ENCODE measurements at places on chromosomes 1 and 21.

DNA sequence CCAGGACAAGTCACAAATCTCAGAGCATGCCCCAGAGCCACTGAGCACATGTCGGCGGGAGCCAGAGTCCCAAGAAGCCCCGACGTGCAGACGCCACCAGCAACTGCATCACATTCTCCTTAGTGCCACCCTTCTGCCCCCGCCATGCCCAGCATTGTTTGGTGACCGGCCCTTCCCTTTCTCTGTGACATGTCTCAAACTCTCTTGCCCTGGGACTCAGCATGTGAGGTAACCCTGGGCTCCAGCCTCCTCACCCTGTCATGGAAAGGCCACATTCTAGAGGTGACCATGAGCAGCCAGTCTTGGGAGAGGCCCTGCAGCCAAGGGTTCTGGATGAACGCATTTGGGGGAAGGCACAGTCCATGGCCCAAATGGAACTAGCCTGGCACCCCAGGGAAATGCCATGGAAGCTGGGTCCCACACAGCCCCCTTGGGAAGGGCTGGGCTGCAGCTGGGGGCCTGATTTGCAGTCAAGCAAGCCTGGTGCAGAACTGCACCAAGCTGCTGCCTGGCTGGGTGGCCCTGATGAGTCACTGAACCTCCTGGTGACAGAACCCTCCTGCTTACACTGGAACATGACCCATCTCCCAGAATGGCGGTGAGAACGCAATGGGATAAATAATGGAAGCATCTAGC is 94.4 kb downstream of the ITPKB start:
- DNase-seq = no peak

- DNase-seq = no peak
These were observed 105.6 kb downstream of the LEPR start for GRCh38 chr1:65526049-65526556.

DNA sequence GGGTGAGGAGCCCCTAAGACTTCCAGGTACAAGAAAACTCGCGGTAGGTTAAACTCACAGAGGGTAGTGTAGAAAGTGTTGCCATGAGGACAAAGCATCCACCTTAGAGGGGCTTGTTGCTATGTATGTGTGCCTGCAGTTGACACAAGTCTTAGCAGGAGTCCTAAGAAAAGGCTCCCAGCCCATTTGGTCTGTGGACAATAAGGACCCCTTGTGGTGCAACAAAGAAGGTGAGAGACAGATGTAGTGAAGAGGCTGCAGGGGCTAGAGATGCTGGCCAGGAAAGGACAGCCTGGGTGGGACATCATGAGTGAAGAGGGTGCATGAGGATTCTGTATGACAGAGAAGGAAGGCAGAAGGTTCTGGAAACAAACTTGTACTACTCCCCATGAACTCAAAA is 36.3 kb upstream of the IL10 start:
- no peak for DNase-seq

DNA sequence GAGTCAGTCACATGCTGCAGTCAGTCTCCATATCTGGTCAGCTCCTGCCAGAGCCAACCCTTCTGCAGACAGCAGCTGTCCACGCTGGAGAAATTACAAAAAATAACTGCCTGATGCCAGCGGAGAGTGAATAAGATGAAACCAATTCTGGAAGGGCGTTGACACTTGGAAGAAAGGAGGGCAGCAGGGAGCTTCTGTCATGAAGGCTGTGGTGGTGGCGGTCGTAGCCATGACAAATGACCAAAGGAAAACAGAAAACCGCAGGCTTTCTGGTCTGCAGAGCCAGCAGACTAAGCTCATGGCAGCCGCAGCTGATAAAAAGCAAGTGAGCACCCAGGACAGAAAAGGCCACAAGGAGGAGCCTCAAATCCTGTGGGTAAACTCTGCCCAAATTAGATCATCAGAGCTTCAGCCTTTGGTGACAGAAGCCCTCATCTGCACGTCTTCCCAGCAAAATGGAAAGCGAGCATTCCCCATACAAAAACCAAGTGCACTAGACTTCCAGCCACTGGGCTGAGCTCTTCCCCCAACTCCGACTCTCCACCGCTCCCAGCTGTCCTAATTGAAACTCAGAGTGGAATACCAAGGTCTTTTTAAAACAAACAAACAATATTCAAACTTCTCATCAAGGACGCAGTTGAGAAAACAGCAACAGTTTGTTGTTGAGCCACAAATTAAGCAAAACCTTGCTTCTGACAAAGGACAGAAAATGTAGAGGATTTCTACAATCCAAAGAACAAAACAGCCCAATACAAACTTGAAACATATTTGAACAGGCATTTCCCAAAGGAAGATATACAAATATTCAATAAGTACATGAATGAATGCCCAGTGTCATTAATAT is 28.7 kb downstream of the RSPH1 start:
- DNase-seq = no peak

DNA sequence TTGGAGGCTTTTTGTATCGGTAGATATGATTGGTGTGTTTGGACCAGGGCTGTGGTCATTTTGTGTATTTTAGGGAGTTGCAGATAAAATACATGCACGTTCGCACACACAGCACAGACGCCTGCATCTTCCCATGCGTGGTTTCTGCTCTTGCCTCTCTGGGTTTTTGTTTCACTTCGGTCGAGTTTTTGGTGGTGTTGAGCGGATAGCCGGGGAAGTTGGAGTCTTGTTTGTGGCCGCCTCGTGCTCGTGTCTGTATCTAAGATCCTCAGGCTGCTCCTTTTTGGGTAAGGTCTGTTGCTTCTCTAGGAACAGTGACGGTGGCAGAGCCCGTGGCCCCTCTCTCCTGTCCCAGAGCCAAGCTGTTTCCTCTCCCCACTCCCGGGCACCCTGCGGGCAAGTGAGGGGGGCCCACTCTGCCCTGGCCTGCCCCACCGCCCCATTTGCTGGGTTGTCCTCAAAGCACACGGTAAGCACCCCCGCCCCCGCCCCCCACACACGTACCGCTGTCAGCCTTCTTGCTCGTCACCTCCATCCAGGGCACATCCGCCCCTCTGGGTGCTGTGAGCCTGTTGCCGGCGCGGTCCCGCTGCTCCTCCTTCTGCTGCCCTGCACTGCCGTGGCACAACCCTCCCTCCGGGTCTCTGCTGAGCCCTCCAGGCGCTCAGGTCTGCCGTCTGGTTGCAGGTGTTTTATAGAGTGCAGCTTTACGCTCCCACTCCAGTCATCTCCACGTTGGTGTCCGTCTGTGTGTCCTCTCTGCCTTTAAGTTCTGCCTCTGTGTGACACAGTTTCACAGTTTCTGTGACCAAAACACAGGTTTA is 51.9 kb downstream of the AGPAT3 start:
- DNase-seq = no peak

DNA sequence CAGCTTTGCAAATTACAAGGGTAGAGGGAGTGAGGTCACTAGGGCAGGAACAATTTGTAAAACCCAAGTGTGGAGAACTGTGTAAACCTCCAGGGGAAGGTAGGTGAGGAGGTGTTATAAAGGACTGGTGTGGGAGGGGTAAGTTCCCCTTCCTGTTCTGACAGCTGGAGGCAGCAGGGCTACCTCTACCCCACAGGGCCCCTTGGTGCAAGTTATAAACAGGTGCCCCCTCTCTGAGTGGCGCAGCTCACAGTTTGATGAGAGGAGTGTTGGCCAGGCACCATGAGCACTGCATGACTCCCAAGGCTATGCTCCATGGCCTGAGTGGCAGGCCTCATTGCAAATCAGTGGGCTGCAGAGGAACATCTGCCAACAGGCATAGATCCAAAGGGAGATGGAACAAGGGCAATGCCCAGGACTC is 41.0 kb downstream of the MFSD2A start:
- DNase-seq = peak; percentile 92

DNA sequence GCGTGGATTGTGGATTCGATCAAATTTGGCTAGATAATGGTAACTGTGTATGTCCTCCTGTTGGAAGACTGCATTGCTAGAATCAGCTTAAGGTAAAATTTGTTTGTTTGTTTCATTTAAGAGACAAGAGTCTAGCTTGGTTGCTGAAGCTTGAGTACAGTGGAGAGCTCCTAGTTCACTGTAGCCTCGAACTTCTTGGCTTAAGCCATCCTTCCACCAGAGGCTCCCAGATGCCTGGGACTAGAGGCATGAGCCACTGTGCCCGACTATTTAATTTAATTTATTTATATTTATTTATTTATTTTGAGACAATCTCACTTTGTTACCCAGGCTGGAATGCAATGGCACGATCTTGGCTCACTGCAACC is 1.5 kb downstream of the PHACTR4 start:
- DNase-seq = no peak
